ENCODE measurements at places on chromosomes 13 and 19.

DNA sequence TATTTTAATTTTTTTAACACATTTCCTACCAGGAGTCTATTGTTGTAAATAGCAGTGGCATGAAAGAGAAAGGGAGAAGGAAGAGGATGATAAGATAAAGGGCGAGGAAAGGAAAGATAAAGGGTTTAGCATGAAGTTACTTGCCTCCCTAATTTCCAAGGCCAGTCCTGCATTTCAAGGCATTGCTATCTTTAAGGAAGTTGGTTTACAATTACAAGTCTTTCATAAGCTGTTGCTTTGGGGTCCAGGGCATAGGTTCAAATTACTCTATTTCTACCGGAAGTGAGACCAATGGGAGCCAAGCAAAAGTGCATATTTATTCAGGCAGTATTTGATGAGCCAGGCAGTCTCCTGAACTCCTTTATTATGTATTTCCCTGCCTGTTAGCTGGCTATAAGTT is 27.7 kb upstream of the UBL3 start:
- no peak for DNase-seq

DNA sequence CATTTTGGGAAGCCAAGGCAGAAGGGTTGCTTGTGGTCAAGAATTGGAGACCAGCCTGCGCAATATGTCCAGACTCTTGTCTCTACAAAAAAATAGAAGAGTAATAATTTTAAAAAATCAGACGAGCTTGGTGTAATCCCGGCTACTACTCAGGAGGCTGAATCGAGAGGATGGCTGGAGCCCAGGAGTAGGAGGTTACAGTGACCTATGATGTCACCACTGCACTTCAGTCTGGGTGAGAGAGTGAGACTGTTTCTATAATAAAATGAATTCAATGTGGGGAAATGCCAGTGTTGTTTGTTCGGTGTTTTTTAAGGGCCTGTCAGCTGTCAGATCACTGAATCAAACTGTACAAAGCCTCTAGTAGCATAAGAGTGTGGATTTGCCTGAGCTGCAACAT is 1.2 kb upstream of the FBXL3 start:
- DNase-seq, result no peak

- no peak for DNase-seq
Measured at GRCh38 chr19:49781394-49781793, 14.6 kb downstream of the AP2A1 start.

GRCh38 chr19:35141837-35142605 is 1.0 kb upstream of the FXYD7 start:
- DNase-seq, result no peak

DNA sequence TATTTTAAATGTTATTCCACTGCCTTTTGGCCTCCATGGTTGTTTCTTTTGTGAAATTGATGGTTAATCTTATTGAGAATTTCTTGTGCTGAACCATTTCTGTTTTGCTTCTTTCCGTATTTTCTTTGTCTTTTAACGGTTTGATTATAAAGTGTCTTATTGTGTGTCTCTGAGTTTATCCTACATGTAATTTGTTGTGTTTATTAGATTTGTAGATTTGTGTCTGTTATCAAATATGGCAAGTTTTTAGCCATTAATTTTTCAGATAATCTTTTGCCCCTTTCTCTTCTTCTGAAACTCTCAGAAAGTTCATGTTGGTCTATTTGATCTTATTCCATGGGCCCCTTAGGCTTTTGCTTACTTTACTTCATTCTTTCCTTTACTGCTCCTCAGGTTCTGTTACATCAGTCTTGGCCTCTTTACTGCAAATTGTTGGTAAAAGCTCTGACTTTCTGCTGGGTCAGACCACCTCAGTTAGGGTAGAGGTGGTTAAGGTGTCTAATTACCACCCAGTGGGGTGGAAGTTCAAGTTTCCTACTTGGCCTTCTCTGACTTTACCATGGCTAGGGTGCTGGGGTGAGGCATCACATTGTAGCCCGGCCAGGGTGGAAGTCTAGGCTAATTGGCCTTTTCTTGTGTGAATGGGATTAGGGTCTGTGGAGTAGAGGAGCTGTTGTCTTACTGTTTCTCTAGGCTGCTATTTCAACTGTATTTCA is 58.3 kb downstream of the ZMYM2 start:
- no peak for DNase-seq

DNA sequence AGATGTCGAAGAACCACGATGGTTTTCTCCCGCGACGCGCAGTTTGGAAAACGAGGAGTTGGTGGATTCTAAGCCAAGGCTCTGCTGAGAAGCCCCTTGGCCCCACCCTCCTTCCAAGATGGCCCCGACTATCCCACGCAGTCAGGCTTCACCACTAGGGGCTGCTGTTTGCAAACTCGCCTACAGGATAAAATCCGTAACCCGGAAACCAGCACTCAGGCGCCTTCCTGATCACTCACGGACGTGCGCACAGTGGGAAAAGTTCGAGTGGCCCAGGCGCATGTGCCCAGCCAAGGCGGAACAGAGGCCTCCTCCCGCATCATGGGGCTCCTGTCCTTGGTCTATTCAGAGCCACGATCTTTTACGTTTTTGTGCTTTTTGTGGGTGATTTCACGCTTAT is 19.2 kb upstream of the UQCR11 start:
- no peak for DNase-seq

GRCh38 chr13:40187324-40187795 is 479.1 kb downstream of the FOXO1 start:
- DNase-seq, result no peak

GRCh38 chr19:7494416-7495098 is 5.7 kb upstream of the PEX11G start:
- no peak for DNase-seq

DNA sequence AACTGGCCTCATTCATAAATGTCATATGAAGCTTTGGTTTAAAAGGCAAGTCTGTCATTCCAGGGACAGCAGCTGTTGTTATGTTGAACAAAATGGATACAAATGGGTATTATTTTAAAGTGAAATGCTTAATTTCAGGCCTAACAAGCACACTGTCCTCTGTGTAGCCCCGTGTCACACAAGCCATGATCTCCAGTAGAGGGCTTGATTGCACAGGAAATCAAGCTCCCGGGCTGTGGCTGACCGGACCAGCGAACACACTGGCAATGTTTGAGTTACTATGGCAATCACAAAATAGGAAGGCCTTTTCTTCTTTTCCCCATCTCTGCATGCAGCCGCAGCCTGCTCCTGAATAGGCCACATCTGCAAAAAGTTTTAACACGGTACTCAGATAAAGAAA is 64.0 kb upstream of the GSX1 start:
- DNase-seq, result no peak

- DNase-seq, result no peak
Measured at GRCh38 chr13:21538753-21539152, 65.2 kb downstream of the MICU2 start.

- no peak for DNase-seq
Measured at GRCh38 chr13:97934590-97934989, 18.9 kb upstream of the IPO5 start.

DNA sequence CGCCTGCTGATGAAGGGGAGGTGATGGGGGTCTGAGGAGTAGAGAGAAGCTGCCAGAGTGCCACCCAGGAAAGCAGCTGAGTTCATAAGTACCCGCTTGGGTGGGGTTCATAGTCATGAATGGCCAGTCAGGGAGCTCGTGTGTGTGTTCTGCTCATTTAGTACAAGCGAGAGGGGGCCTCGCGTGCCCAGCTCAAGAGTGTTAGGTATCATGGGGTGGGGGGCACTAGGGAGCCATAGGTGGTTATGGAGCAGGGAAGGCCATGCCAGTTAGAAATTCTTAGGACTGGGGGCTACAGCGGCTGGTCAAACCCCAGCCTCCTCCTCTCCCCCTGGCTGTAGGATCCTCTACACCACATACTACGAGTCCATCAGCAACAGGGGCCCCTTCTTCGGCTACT is 46.8 kb downstream of the CD320 start:
- no peak for DNase-seq

GRCh38 chr19:35310811-35311465 is 18.0 kb upstream of the CD22 start:
- DNase-seq, result no peak

- DNase-seq, result no peak
Measured at GRCh38 chr19:2625434-2625833, 77.1 kb downstream of the GNG7 start.

GRCh38 chr19:7970716-7971448 is 27.4 kb upstream of the TIMM44 start:
- no peak for DNase-seq

DNA sequence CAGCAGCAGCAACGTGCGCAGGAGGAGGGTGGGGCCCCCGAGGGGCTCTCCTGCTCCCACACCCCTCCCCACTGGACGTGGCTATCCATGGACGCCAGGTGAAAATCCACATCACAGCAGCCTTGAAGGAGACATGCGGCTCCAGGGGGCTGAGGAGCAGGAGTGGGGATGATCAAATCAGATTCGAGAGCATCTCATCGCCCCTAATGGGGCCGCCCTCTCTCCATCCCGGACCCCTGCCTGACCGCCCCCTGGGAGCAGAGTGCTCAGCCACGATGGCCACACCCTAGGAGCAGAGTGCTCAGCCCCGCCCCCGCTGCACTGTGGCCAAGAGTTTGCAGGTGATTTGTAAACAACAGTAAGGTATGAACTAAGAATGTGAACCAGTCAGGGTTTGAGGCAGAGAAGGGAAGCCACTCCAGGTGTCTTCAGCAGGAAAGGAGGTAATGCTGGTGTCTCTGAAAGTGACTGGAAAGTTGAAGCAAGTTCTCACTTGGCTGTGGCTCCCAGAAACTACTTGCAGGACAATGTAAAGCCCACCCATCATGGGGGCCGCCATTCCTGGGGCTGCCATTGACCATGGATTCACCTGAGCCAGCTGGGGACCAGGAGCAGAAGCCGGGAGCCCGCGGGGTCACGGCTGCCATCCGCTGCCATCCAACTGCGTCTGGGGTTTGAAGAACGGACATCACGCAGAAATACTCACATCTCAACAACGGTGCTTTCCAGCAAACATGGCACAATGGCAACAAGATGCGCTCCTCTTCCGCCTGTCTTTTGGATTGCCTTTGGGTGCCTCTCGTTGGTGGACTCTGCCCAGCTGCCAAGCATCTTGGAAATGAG is 71.8 kb downstream of the SPACA7 start:
- no peak for DNase-seq

DNA sequence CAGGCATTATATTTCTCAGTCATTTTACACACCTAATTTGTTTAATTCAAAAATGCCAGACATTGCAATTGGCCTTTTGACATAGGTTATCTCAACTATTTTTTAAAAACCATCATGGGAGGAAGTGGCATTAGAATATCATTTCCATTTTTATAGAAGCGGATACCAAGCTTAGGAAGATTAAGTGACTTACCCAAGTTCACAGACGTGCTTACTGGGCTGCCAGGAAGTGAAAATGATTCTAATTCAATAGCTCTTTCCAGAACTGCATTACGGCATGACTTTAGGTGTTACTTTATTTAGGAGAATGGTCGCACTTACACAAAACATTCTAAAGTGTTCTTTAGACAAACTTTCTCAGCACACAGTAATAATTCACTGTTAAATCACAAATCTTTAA is 231.9 kb downstream of the KLF12 start:
- no peak for DNase-seq

DNA sequence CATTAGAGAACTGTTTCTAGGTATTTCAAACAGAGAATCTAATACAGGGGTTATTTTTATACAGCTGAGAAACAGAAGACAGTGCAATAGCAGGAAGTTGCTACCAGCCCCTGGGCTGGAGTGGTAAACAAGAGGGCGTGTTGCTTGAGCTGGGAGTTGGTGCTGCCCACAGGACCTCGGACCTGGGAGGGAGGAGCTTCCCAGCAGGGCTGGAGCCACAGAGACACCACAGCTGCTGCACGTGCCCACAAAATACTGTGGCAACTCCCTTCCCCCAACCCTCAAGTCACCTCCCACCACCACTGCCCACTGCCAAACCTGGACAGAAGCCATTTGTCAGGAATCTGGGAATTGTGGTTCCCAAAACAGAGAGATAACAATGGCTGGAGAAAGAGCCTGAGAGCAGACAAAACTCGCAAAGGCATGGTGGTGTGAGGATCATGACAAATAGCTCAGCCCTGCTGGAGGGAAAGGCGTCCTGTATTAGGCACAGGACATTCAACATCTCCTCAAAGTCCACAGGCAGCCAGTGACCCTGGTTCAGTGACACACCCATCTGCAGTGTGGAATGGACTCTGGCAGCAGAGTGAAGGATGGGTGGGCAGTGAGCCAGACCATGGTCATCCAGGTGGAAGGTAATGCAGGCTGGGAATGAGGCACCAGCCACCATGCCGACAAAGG is 57.2 kb downstream of the SPATA13 start:
- no peak for DNase-seq

- DNase-seq, result peak; percentile 92
Measured at GRCh38 chr19:42113641-42114348, 18.5 kb downstream of the POU2F2 start.

- no peak for DNase-seq
Measured at GRCh38 chr19:39557811-39558623, 18.1 kb upstream of the EID2 start.

GRCh38 chr19:11479898-11480714 is 740 bp downstream of the ELAVL3 start:
- no peak for DNase-seq

- DNase-seq, result no peak
Measured at GRCh38 chr19:45137179-45137761, 23.5 kb downstream of the NKPD1 start.

- DNase-seq, result no peak
Measured at GRCh38 chr19:1970003-1970805, 29.2 kb downstream of the CSNK1G2 start.

GRCh38 chr13:51278426-51279130 is 56.4 kb downstream of the FAM124A start:
- DNase-seq, result no peak

DNA sequence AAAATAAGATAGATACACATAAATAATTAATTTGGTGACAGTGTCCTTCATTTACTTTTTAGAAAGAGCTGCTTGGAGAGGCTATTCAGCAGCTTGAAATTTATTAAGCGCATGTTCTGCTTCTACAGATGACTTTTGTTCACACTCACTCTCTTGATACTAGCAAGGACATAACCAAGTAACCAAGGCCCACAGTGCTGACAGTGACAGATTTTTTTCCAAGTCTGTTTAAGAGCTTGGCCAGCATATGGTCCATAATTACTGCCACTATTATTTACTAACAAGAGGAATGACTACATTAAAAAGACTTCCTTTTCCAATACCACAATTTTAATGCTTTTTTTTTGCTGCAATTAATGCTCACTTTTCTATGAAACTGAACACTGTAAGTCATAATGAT is 673.7 kb upstream of the MIR17HG start:
- DNase-seq, result no peak

- DNase-seq, result no peak
Measured at GRCh38 chr19:6226444-6227155, 53.2 kb downstream of the MLLT1 start.

DNA sequence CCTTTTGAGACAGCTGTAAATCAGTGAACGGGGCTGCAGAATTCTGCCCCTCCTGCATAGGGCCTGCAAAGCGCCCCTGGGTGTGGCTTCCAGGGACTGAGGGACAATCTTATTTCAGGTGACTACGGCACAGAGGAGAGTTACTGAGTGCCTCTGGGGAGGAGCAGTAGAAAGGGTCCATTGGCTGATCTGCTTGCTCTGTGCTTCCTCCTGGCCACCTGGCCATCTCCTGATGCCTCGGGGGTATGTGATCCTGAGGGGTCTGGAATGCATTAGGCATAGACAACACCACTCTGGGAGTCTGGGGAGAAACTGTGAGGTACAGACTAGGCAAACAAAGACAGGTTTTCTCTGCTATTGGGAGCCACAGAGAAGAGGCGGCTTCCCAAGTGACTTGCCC is 2.8 kb downstream of the KCTD15 start:
- no peak for DNase-seq

Data from kidney epithelial cell (primary cell).